ENCODE measurements at places on chromosomes 11 and 22. TPM values are rescaled to one million over a fixed set of nuclear protein-coding genes. Genes with fewer than 3 reads are reported as not detected.

Gene SEZ6L
- 2.0 TPM for polyA plus RNA-seq

DNA sequence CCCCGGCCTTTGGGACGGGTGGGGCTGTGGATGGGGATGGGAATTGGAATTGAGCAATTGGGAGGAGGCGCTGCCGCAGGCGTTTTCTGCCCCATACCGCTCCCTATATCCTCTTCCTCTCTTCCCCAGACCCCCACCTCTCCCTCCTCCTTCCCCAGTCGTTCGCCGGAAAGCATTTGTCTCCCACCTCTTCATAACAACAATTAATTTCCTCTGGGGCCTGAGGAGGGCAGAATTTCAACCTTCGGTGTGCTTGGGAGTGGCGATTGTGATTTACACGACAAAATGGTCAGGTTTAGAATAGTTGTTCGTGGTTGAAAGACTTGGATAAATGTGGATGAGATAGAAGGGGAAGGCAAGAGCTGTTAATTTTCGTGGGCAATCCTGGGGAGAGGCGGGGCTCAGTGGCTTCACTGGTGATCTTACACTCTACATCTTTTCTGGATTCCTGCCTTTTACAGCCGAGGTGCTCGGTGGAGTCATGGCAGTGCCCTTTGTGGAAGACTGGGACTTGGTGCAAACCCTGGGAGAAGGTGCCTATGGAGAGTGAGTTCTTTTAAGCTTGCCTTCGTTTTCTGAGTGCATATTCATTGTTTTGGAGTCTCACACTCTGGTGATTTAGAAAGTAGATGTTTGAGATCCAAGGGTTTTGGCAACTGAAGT is 1.5 kb downstream of the CHEK1 start:
- H3K4me1 ChIP-seq, result no peaks in the 10 kb centered on the region
- DNase-seq, result peak; percentile 7
- H3K4me3 ChIP-seq, result peak overlapping the region; percentile 68
- H3K27me3 ChIP-seq, result no peaks in the 10 kb centered on the region

DNA sequence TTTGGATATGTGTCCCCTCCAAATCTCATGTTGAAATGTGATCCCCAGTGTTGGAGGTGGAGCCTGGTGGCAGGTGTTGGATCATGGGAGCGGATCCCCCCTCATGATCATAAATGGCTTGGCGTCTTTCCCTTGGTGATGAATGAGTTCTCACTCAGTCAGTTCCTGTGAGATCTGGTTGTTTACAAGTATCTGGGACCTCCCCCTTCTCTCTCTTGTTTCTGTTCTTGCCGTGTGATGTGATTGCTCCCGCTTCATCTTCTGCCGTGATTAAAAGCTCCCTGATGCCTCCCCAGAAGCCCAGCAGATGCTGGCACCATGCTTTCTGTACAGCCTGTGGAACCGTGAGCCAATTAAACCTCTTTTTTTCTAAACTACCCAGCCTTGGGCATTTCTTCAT is 102.2 kb downstream of the SEZ6L start:
- DNase-seq, result no peak
- H3K36me3 ChIP-seq, result no peaks in the 10 kb centered on the region
- no peak overlapping the region for H3K27ac ChIP-seq
- no peaks in the 10 kb centered on the region for H3K4me1 ChIP-seq

Gene IL10RA
- polyA plus RNA-seq, result 1.8 TPM

Gene SPI1
- polyA plus RNA-seq, result 4.7 TPM

- no peaks in the 10 kb centered on the region for H3K27me3 ChIP-seq
- H3K27ac ChIP-seq, result peak overlapping the region; percentile 98
- DNase-seq, result no peak
- H3K4me3 ChIP-seq, result peak overlapping the region; percentile 74
- no peaks in the 10 kb centered on the region for H3K36me3 ChIP-seq
Observed at GRCh38 chr22:46044621-46045458, 67.9 kb upstream of the WNT7B start.
